ENCODE measurements at places on chromosomes 16 and 17. TPM values are rescaled to one million over a fixed set of nuclear protein-coding genes. Genes with fewer than 3 reads are reported as not detected.

- no peak for DNase-seq
Measured at GRCh38 chr17:62760059-62760944, 47.8 kb downstream of the MARCHF10 start.

DNA sequence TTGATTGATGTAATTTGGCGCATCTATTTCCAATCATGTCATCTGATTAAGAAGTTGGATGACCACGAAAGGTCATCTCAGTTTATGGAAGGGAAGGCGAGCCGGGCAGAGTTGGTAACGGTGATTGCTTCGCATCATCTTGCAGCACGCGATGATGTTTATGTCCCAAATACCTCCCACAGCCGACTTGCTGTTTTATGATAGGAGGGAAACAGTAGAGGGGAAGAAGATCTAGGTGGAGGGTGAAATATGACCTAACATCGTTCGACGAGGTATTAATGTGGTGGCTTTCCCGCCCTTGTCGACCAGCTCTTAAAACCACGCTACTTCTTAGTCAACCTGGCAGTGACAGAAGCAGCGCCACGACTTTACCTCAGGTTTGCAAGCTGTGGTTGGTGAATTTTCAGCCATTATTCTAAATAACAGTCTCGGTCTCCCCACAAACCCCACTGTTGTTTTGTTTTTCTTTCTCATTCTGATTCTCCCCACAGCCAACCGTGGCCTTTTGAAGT is 805 bp upstream of the TANC2 start:
- no peak for DNase-seq

DNA sequence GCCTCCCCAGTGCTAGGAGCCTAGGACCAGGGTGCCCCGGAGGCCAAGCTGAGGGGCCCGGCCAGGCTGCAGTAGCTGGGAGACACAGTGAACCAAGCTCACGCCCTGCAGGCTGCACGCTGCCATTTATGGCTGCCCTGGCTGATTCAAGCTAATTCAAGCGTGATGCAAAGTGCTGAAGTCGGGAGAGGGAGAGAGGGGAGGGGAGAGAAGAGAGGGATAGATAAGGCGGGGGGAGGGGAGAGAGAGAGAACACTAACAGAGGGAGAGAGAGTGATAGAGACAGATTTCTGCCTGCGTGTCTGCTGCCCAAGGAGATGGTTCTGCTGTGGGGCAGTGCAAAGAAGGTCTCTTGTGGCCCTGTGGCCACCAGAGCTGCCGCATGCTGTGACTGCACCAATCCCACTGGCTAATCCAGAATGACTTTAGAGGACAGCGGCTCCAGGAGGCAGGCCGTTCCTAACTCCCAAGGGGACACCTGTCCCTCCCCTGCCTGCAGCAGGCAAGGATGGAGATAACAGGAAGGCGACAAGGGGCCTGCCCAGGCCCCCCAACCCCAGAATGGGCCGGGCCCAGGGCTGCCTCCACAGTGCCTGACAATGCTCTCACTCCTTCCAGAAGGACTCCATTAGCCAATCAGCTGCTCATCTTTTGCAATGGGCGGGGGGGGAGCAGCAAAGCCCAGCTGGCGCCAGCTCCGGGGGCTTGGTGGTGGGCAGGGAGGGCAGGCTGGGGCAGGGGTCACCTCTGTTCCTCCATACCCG is 12.9 kb downstream of the MXRA7 start:
- DNase-seq, result no peak

The KRT33A gene
- not detected for total RNA-seq

The KRTAP4-9 gene
- not detected for total RNA-seq

DNA sequence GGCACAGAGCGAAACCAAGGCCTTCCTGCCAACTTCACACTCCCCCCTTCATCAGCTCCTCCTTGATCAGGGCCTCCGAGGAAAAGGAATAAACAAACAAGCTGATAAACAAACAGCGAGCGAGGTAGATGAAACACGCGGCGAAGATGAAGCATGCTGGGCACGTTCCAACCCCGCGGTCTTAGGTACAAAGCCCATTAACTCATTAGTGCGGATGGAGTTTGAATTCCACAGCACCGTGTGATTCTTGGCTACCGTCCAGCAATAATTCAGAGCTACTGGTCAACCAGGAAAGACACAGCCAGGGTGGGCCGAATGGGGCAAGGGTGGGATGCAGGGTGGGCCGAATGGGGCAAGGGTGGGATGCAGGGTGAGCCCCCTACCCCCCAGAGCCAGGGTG is 67.3 kb downstream of the RBFOX3 start:
- no peak for DNase-seq

GRCh38 chr16:29878172-29878571 is 15.1 kb upstream of the CDIPT start:
- DNase-seq, result no peak

- DNase-seq, result no peak
Measured at GRCh38 chr17:53470626-53471025, 352.1 kb upstream of the KIF2B start.

- DNase-seq, result no peak
Measured at GRCh38 chr16:88940862-88941817, 35.9 kb downstream of the CBFA2T3 start.

GRCh38 chr16:15874745-15875314 is 13.6 kb downstream of the CEP20 start:
- peak; percentile 75 for DNase-seq

The KRTAP4-5 gene
- total RNA-seq, result not detected

The AATK gene
- total RNA-seq, result 0.59 TPM

GRCh38 chr17:28963841-28964240 is 12.5 kb upstream of the PHF12 start:
- no peak for DNase-seq

- DNase-seq, result no peak
Measured at GRCh38 chr16:25390761-25391160, 133.1 kb upstream of the ZKSCAN2 start.

DNA sequence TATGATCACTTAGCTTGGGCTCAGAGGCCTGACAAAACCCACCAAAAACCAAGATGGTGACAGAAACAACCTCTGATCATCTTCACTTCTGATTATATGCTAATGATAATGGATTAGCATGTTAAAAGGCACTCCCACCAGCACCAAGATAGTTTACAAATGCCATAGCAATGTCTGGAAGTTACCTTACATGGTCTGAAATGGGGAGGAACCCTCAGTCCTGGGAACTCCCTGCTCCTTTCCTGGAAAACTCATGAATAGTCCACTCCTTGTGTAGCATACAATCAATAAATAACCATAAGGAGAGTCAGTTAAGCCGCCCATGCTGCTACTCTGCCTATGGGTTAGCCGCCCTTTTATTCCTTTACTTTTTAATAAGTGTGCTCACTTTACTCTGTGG is 120.0 kb upstream of the HS3ST4 start:
- DNase-seq, result no peak

GRCh38 chr17:19391432-19391831 is 4.4 kb upstream of the MFAP4 start:
- no peak for DNase-seq

DNA sequence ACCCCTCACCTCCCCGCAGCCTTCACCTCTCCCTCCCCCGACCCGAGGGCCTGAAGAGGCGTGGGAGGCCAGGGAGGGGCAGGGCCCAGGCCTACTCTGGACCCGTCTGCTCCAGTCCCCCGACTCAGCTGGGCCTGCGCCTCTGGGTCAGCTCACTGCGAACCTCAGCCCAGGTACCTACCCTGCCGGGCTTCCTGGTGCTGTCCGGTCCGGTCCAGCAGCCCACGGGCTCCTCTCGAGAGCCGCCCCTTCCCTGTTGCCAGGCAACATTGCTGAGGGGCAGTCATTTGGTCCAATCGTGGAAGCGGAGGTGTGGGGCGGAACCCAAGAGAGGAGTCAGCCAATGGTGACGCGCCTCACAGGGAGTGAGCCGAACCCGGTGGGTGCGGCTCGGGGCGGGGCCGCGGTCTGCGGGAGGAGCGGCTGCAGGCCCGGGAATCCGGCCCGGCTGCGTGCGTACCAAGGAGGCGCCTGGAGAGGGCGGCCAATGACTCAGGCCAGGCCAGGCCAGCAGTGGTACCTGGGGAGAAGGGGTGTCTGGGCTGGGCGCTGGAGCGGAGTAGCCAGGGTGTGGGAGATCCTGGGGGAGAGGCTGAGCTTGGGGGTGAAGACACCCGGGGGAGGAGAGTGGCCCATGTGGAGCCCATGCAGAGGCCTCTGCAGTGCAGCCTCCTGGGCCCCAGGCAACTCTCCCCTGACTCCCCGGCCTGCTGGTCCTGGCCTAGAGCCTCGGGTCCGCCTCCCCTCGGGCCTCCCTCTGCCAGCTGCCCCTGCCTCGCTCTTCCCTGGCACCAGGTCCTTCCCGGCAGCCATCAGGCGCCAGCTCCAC is at the start of gene MEAK7:
Gene MEAK7, minus strand, starts transcription at position 240 of the 829 bp plus-strand sequence. CDS start 6,573 bp downstream, outside the sequence.
- DNase-seq, result peak; percentile 99

DNA sequence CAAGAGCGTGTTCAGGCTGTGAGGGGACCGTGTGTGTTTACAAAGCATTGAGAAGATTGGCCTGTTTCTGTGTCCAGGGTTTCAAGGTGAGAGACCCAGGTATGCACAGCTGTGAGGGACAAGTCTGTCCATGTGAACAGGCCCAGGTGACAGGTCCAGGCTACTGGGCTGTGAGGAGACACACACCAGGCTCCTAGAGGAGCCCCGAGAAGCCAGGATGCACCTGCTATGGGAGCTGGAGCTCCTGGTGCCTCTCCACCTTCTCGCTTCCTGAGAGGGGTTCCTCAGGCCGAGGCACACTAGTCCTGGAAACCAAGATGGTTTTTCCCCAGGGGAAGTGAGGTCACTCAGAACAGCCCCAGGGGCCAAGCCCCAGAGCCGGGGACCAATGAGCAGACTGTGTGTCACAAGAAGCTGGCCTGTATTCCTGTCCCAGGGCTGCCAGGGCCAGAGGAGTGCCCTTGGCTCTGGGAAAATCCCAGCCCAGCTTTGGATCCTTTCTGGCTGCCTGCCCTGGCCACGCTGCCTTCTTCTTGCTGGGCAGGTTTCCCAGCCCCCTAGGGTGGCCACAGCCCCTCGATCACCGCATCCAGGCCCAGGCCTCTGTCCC is 153.4 kb upstream of the PLCG2 start:
- DNase-seq, result peak; percentile 78

DNA sequence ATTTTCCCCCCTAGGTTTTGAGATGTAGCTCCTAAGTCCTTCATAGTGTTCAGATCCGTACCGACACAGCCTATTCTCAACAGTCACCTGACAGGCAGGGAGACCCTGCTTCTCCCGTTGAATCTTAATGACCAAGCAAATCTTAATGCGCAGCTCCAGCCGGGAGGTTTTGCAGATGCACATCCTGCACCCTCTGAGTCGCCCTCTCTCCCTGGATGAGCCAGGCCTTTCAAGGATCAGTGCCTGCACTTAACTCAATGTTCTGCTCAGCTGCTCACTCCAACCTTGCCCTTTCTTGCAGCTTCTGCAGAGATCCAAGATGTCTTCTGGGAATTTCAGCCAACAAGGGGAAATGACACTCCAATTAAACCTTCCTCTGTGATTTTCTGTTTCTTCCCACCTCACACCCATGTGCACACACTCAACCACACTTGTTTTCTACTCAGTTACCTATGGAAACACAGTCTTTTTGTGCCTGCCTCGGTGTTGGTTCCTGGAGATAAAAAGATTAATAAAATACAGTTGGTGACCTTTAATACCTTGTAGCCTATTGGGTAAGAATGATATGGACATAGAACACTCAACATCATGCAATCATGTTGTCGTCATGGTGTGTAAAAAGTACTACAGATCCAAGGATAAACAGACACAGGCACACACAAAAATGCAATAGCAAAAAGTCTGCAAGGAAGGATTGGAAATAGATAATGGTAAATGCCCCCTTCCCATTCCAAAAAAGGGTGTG is 76.9 kb upstream of the DYNLRB2 start:
- DNase-seq, result no peak

DNA sequence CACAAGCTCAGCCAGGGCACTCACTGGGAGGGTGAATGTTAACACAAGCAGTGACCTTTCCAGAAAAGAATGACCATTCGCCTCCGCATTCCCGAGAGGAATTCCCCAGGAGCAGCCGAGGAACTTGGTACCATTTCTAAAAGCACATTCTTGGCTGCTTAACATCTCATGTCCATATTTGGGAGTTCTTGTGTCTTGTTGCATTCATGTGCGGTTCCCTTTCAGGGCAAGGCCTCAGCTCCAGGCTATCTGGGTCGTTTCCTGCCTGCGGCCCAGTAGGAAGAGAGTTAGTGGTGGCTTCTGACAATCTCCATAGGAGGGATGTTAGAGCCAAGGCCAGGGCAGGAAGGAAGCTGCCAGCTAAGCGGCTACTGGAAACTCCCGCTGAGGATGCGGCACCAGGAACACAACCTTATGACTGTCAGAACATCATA is 27.8 kb upstream of the MEAK7 start:
- peak; percentile 88 for DNase-seq

GRCh38 chr17:19278729-19279128 is 41.6 kb downstream of the EPN2 start:
- no peak for DNase-seq
